ENCODE measurements at places on chromosomes 13 and 19.

DNA sequence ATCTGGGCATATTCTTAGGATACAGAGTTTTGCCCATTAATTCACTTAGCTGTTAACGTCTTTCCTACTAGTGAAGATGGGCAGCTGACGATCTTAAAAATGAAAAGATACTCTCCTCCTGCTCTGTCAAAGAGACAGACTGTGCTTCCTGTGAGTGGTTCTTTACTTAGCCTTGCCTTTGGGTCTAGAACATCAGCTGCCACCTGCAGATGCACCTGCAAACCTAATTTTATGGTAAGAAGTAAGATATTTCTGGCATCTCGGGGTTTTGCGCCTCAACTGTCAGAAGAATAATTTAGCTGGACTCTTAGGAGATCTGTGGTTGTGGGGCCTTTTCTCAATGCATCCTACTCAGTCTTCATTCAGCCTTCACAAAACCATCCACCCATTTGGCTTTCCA, 36.2 kb downstream of the TRPC4 start:
- DNase-seq: no peak

DNA sequence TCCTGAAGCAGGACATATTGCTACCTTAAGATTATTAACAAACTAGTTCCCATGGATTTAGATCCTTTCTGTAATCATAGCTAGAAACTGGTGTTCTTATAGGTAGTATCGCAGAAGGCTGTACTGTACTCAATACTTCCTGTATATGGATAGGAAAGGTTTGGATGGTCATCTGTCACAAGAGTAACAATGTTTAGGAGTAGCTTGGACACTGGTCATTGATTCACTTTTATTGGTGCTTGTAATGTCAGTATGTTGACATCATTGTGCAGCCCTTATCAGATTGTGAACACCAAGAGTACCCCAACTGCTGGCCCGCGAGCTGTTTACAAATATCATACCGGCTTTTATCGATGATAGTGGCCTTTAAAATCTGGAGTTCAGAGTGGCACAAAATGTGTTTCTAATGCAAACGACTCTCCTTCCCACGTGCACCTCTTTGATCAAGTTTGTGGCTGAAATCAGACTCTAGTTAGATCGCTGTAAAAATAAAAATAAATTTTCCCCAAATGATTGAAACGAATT, 605 bp upstream of the CDK8 start:
- DNase-seq: no peak

DNA sequence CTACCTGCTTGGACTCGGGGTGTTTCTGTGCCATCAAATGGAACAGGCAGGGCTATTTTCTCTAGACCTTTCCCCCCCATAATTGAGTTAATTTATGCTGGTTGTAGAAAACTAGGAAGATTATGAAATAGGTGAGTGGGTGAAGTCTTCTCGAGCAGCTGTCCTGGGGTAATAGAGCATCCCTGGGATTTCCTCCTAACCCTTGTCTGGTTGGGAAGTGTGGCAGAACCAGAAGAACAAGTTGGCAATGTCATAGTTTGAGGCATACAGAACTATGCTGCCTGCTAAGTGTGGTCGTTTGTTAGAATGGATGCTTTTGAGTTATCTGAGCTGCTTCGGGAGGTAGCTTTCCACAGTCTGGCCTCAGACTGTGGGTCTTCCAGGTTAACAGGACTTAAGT, 3.7 kb downstream of the GATAD2A start:
- no peak for DNase-seq

DNA sequence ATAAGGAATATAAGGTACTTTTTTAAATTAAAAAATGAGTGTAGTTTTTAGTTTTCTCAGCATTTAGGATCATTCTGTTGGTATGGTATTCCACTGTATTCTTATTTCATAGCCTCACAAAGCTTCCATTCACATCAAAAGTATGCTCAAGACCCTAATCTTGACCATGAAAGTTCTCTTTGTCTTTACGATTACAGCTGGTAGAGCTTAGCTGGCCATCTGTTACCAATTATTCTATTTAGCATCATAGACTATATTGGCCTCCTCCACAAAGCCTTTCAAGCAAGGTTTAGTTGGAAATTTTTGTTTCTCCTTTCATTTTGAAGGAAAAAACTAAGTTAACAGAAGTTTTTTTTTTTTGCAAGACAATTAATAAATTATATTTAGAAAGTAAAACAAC, 245.1 kb downstream of the KCTD12 start:
- DNase-seq: no peak

DNA sequence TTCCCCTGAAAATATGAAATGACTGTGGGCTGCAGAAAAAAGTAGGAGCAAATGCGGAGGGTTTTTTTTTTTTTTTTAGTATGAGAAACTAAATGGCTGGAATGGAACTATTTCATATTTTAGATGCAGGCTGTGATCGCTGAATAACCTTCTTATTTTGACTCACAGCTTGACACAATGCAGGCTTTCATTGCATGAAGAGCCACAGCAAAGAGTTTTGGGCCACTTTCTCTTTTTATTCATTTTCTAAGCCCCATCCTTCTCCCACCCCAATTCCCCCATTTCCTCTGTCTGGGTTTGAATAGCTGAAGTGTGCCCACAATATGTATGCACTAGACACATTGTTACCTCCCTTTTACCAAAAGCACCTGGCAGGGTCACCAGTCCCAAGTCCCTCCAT, 125.9 kb downstream of the COG6 start:
- no peak for DNase-seq

- DNase-seq: no peak
Observed at GRCh38 chr13:51524312-51524711, 60.0 kb upstream of the WDFY2 start.

DNA sequence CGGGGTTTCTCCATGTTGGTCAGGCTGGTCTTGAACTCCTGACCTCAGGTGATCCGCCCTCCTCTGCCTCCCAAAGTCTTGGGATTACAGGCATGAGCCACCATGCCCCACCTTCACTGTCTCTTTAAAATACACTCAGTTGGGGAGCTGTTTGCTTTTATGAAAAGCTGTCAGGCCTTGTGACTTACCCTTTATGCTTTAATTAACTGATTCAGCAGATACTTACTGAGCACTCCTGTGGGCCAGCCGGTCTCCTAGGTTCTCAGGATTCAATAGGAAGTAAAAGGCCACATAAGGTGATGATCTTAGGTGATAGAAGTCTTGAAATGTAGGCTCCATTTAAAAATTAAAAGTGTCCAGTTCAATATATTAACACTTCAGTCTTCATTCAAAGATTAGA, 7.5 kb downstream of the UBAC2 start:
- no peak for DNase-seq

All from NCI-H446 (cell line).